ENCODE measurements at places on chromosomes 5 and 9.

DNA sequence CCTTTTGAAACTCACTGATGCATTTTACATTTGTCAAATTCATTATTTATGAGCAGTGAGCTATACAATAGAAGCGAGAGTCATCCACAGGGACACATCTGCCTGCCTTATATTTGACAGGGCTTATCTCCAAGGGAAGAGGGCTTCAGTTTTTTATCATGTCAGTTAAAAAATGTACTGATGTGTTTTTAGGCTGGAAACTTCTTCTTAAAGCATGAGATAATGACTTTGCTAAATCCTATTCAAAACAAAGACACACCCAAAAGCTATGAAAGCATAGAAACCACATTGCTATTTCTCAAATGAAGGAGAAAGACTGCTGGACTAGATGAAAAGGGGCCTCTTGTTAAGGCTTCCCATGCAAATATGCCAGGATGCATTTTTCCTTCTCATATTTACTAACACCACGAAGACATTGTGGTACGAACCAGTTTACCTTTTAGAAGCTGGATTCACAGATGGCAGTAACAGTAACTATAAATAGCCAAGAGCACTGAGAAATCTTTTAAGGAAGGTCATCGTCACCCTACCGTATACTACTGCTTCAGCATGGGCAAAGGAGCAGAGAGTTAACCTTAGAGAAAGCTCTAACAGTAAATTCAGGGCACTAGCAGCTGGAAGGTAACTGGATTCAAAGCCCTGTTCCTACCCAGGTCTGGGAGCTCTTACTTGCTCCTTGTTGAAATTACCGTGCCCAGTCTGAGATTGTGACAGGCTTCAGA lies 86.3 kb upstream of the IFNK start:
- DNase-seq: no peak

DNA sequence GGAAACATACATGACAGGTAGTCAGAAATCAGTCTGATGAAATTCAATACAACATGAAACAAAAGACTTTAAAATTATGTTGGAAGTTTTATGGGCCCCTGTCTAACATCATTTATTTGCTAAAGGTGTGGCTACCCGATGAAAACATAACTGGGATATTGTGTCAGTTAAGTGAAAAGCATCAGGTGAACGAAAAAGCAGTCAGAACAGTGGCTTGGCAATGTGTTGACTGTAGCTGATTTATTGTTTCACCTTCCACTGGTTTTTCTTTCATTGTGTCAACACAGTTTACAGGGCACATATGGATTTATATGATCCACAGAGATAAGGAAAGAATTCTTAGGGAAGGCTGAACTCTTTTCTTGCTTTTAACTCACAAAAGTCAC lies 429.6 kb upstream of the ZNF608 start:
- DNase-seq: no peak

- no peak for DNase-seq
Observed at GRCh38 chr5:170195961-170196360, 36.8 kb upstream of the C5orf58 start.

- no peak for DNase-seq
Observed at GRCh38 chr5:135830876-135831275, 3.6 kb upstream of the SLC25A48 start.

- no peak for DNase-seq
Observed at GRCh38 chr9:29844251-29844650, 2271.0 kb upstream of the C9orf72 start.

GRCh38 chr9:69675563-69675962 lies 3.4 kb upstream of the APBA1 start:
- no peak for DNase-seq

DNA sequence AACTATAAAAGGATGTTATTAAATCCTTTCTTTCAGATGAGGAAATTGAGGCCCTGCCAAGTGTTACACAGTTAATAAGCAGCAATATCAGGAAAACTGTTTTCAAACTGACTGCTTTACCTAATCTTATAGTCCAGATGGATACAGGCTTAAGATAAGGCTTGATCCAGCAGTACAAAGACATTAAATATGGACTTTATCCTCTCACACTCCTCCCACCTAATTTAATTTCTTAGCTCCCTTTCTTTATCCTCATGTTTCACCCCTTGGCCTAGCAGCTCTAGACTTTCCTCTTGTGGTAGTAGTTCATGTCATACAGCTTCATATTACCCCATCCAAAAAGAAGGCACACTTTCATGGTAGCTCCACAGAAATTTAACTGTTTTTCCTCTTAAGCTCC lies 164.5 kb downstream of the BAAT start:
- no peak for DNase-seq

- DNase-seq: no peak
Observed at GRCh38 chr5:82182662-82183061, 95.5 kb downstream of the RPS23 start.

GRCh38 chr9:126758916-126759585 lies 45.8 kb upstream of the ZBTB43 start:
- no peak for DNase-seq

GRCh38 chr9:38380230-38380871 lies 12.2 kb upstream of the ALDH1B1 start:
- DNase-seq: no peak

DNA sequence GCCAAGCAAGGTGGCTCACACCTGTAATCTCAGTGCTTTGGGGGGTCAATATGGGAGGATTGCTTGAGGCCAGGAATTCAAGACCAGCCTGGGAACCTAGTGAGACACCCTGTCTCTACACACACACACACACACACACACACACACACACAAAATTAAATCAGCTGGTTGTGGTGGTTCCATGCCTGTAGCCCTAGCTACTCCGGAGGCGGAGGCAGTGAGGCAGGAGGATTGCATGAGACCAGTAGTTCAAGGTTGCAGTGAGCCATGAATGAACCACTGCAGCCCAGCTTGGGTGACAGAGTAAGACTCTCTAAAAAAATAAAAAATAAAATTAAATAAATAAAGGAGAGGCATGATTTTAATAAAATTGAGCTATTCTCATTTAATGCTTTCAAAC lies 13.1 kb downstream of the CEMIP2 start:
- no peak for DNase-seq

DNA sequence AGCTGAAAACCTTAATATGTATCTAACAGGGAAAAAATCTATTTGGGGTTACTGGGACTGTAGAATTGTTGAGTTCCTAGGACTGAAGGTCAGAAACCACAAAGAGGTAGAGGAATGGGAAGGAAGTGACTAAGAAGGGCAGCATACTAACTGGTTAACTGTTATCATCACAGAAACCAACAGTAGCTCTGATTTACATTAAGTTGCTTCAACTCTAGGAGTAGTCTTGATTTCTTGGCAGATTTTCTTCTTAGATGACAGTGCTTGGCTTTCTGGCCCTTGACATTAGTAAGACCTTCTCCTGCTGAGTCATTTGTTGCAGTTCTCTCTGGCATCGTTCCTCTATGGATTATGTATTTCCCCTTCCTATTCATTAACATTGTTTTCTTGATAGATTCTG lies 116.1 kb upstream of the RASA1 start:
- DNase-seq: no peak

GRCh38 chr5:150189728-150190502 lies at the start of gene SLC6A7:
Gene SLC6A7 (plus strand): TSS chr5:150190062. CDS start chr5:150190328, 266 bp downstream.
- DNase-seq: no peak

DNA sequence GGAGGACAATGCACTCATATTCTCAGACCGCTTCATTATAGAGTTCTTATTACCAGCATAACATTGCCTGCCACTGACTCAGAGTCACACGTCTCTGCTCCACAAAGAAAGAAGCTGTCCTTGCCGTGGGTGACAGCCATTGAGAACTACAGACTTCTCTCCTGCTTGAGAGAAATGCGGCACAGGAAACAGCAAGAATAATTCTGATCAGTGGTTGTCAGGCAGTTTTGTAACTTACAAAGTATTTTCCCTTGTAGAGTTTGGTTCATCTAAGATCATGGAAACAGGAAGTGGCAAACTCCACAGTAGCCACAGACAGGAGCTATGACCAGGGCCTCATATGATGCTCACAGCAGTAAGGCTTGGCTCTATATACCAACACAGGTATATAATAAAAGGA lies 47.0 kb downstream of the KCNV2 start:
- DNase-seq: no peak

DNA sequence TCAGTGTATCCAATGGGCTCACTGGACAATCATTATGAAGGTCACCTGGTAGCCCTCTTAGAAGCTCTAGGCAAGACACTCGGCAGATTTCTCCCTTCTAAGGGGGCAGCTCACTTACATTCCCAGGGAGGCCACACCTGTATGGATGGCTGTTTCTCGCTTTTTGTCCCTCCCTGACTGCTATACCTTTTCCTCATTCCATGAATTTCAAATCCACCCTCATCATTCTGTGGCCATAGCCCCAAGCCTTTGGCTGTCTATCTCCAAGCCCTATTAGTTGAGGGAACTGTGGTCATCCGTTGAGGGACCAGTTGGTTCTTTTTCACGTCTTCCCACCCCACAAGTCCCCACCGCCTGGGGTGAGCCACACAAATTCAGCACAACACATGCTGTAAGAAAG lies 85.0 kb upstream of the RARS1 start:
- DNase-seq: no peak

GRCh38 chr9:25752398-25752797 lies 74.2 kb upstream of the TUSC1 start:
- DNase-seq: no peak

DNA sequence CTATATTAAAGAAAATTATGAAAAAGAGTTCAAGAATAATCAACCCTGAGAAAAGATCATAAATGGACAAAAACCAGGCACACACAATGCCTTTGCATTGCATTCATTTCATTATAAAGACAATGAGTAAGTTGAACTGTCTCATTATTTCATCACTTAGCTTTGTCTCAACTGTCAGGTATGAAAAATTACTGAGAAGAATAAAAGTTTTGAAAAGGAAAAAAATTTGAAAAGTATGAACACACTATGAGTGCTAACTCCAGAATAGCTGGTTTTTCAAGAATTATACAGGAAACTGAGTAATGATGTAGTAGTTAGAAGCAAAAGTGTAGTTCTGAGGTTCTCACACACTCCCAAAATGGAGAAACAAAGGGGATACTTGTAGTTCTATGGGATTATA lies 16.3 kb upstream of the ANXA1 start:
- no peak for DNase-seq

DNA sequence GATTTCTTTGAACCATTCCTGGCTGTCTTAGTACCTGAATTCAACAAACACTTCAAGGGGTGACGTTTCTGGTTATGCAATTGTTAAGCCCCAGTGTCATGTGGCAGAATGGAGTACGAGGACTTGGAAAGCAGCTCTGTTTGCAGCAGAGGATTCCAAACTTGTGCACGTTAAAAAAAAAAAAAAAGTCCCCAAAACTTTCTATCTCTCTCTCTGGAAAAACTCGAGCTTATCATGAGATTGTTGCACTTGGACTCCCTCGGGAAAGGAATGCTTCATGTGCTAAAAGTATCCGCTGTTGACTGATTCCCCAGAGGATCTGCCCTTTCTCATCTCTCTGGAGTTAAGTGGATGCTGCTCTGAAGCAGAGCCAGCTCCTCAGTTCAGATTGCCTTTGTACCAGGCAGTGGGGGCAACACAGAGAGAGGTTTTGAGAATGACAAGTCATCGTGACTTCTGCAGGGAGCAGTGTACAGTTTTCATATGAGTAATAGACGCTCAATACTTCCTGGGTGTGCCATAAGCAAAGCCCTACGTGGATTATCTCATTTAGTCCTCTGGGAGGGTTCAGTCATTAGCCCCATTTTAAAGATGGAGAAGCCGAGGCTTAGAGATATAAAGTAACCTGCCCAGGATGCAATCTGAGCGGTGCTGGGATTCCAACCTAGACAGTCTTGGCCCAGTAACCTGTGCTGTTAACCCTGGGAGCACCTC lies 28.1 kb downstream of the TMOD1 start:
- DNase-seq: no peak

- DNase-seq: no peak
Observed at GRCh38 chr5:140497897-140498296, 49.6 kb upstream of the EIF4EBP3 start.

DNA sequence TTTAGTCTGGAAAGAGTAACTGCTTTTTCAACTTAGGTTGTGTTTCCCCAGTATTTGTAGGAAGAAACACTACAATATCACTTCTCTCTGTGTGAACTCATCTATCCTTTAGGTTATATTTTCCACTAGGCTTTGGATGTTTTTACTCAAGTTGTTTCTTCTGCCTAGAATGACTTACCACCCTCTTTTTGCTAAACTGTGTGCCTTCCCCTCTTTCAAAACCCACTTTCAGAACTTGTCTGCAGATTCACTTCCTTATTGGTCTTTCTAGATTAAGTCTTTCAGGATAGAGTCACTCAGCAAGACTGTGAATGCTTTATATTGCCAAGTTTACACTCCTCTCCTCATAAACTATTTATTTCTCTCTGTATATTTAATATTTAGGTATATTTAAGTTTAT lies 14.2 kb upstream of the CAST start:
- no peak for DNase-seq

DNA sequence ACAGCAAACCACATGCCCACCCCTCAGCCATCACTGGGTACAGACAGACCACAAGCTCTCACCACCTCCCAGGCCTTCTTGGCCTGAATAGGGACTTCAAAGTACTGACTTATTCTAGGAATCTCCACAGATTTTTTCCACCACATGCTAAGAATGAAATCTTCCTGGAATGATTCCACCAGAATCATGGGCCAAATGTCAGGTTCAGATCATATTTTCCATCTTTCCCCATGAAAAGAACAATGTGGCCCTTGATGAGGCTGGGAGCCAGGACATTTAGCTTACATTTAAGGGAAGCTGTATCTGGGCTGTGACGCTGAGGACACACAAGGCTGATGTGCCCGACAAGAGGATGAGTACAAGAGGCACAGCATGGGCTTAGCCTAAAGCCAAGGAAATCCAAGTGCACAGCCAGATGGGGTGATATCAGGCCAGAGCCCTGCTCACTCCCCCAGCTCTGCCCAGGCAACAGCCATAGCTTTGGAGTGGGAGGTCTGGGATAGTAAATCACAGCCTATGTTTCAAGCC lies 28.1 kb downstream of the ACSL6 start:
- DNase-seq: no peak

- no peak for DNase-seq
Observed at GRCh38 chr9:29751226-29751625, 2177.9 kb upstream of the C9orf72 start.

- no peak for DNase-seq
Observed at GRCh38 chr9:84804951-84805694, 135.6 kb downstream of the NTRK2 start.

GRCh38 chr5:2147504-2148311 lies 265.0 kb upstream of the IRX4 start:
- DNase-seq: no peak

- no peak for DNase-seq
Observed at GRCh38 chr9:20271723-20272122, 350.6 kb downstream of the MLLT3 start.

Measured in sciatic nerve (tissue), 2 donors.